Urinary bladder (tissue), 4 donors: ENCODE measurements at places on chromosomes 5 and 9. TPM values are rescaled to one million over a fixed set of nuclear protein-coding genes. Genes with fewer than 3 reads are reported as not detected.

The SNCB gene
- not detected for total RNA-seq

The MEIKIN gene
- not detected for total RNA-seq

The ANKRD34B gene
- total RNA-seq, result not detected

The FAM81B gene
- 0.42 TPM for total RNA-seq

The GTF3C5 gene
- total RNA-seq, result 23.2 TPM

The INSL4 gene
- not detected for total RNA-seq

The REEP2 gene
- 5.3 TPM for total RNA-seq

The BARHL1 gene
- total RNA-seq, result not detected

The GMCL2 gene
- total RNA-seq, result 0.16 TPM
